ENCODE measurements at places on chromosomes 6 and 20.

GRCh38 chr6:89357390-89357789, 4.9 kb upstream of the UBE2J1 start:
- DNase-seq, result no peak

DNA sequence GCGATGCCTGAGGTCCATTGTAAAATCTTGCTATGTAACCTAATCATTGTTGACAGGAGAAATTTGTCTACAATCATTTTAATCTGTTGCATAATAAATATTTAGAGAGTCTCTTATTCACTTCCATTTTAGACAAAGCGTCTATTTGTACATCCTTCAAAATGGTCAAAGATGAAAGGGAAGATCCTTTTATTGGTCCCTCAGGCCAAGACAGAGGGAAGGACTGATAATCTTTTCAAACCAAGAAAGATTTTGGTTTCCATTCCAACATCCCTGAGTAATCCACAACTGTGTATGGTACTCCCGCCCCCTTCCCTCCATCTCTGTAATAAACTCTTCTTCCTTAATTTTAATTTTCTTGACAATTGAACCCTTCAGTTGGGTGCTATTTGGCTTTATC, 111.6 kb upstream of the SCP2D1 start:
- no peak for DNase-seq

DNA sequence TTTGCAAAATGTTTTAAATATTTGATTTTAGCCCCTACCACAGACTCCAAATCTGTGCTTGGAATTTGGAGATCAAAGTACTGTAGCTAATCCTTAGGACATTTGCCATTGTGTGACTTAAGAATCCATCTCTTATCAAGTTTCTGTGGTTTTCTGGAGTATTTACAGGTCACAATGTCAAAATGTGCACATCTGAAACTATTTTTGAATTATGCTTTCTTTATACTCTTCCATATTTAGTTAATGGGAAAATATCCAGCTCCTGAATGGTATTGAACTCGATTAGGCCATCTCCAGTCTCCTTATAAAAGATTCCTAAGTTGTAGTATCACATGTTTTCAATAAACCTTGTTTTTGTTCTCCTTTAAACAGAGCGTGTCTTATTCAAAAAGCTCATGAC, 162.5 kb downstream of the KHDC1L start:
- no peak for DNase-seq

DNA sequence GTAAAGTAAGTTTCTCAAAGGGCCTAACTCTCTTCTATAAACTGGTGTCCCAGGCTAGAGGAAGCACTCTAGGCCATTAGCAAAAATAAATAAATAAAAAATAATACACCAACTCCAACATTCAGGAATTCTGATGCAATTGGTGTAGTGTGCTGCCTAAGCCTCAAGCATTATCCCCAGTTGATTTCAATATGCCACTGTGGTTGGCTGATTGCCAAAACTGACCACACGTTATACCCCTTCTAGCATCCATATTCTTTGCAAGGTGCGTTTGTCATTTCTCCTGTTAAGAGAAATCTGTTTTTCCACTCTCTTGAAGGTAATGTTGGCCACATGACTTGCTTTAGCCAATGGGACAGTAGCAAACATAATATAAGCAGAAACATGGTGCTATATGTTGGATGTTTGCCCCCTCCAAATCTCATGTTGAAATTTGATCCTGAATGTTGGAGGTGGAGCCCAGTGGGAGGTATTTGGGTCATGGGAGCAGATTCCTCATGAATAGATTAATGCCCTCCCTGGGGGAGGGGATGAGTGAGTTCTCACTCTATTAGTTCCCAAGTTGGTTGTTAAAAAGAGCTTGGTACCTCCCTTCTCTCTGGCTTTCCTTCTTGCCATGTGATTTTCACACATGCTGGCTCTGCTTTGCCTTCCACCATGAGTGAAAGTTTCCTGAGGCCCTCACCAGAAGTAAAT, 71.9 kb upstream of the PLCB4 start:
- DNase-seq, result no peak

- no peak for DNase-seq
Measured at GRCh38 chr6:85044361-85044760, 280.0 kb upstream of the TBX18 start.

- DNase-seq, result no peak
Measured at GRCh38 chr20:5863040-5863833, 87.1 kb downstream of the TRMT6 start.

DNA sequence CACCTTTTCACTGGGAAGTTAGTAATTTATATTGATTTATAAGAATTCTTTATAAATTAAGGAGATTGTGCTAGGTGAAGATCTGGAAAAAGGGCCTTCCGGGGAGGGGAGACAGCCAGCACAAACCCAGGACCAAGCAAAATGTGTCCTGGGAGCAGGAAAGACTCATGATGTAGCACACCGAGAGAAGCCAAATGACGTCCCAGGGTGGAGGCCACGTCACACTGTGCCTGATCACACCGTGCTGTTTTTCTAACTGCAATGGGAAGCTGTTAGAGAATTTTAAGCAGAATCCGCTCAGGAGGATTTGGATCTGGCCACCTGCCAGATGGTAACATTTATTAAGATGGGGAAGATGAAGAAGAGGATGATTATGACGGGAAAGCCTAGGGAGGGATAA, 72.7 kb upstream of the AKAP12 start:
- DNase-seq, result no peak

GRCh38 chr6:14406614-14407331, 289.2 kb downstream of the CD83 start:
- no peak for DNase-seq

DNA sequence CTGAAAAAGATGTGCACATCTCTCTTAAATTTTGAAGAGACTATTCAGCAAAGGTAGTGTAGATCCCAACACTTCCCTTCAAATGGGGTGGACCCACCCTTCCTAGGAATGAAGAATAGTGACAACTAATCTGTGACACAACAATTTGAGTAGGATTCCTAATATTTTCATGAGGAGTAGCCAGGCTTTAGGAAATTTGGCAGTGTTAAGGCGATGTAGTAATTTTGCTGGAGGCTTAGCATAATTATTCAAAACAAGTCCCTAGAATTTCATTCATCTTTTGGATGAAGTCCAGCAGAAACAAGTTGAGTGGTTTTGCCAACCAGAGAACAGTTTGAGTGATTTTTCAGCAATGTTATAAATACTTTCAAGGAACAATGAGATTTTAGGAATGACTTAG, 52.4 kb downstream of the ELOVL4 start:
- DNase-seq, result no peak

- no peak for DNase-seq
Measured at GRCh38 chr6:45566882-45567281, 189.1 kb upstream of the SUPT3H start.

Data from activated B cell treated with CpG ODN at 0.5 μM for 24 hours (primary cell).